ENCODE measurements at places on chromosomes 6 and 20. TPM values are rescaled to one million over a fixed set of nuclear protein-coding genes. Genes with fewer than 3 reads are reported as not detected.

The NMBR gene
- not detected for total RNA-seq

The SLC22A7 gene
- total RNA-seq = not detected

- peak; percentile 20 for DNase-seq
Observed at GRCh38 chr6:167851370-167851952, 24.8 kb downstream of the AFDN start.

- DNase-seq = no peak
Observed at GRCh38 chr20:51428401-51429143, 113.9 kb downstream of the NFATC2 start.

DNA sequence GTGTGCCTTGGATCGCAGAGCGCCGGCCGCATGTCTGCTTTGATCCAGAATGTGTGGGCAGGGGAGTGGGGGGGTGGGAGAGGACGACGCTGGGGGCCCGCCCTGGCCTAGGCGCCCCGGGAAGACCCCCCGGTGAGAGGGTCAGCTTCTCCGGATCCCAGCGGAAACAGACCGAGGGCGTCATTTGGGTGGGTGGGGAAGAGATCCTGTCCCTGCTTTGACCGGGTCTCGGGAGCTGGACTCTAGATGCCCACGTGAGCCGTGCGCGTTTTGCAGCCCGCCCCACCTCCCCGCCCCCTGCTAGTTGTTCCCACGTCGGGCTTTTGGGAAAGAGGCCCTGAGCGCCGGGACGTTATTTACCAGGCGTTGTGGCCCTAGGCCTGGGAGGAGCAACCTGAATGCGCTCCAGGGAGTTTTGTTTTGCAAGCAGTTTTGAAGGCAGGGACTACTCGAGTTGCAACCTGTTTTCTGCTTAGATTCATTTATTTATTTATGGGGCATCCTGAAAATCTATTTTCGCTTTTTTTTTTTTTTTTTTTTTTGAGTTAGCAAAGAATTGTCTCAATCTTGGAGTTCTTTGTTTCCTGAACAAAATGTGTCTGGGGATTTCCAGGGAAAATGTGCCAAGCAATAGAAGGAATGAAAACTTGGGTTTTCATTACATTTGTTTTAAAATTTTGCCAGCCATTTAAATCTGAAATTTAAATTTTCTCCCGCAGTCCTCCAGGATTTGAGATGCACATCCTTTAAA, 1.6 kb downstream of the DSP start:
- DNase-seq = peak; percentile 81

- no peak for DNase-seq
Observed at GRCh38 chr6:32439139-32439538, 548 bp upstream of the HLA-DRA start.

The IMPG1 gene
- not detected for total RNA-seq

The BCAS4 gene
- total RNA-seq = 16.2 TPM

The REM1 gene
- total RNA-seq = not detected

DNA sequence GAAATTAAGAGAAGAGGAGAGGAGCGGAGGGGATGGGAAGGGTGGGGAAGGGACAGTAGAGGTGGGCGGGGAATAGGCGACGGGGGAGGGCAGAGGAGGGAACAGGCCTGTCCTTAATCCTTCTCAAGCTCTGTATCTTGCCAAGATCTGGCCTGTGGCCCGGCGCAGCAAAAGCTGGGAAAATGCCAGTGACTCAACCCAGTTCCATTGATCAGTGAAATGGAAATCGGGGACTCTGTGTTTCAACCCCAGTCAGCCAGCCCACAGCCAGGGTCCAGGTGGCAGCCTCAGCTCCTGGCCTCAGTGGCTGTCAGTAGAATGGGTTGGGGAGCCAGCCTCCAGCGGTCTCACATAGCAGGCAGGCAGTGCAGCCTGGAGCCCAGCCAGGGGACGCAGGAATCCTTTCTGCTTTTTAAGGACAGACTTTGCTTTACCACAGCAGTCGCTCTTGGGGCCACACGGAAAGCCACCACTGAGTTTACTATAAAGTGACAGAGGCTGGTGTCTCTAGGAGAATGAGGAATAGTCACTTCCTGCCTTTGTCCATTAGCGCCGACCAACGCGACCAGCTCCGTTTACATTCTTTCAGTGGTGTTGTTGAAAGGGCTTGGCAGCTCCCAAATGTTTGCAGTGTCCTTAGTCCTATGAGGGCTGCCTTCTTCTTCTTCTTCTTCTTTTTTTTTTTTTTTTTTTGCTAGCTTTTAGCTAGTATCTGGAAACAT, 128.0 kb downstream of the RIN2 start:
- peak; percentile 82 for DNase-seq

DNA sequence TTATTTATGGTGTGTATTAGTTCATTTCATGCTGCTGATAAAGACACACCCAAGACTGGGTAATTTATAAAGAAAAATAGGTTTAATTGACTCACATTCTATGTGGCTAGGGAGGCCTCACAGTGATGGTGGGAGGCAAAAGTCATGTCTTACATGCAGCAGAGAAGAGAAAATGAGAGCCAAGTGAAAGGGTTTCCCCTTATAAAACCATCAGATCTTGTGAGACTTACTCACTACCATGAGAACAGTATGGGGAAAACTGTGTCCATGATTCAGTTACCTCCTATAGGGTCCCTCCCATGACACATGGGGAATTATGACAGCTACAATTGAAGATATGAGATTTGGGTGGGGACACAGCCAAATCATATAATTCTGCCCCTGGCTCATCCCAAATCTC, 150.0 kb upstream of the AHI1 start:
- DNase-seq = no peak

DNA sequence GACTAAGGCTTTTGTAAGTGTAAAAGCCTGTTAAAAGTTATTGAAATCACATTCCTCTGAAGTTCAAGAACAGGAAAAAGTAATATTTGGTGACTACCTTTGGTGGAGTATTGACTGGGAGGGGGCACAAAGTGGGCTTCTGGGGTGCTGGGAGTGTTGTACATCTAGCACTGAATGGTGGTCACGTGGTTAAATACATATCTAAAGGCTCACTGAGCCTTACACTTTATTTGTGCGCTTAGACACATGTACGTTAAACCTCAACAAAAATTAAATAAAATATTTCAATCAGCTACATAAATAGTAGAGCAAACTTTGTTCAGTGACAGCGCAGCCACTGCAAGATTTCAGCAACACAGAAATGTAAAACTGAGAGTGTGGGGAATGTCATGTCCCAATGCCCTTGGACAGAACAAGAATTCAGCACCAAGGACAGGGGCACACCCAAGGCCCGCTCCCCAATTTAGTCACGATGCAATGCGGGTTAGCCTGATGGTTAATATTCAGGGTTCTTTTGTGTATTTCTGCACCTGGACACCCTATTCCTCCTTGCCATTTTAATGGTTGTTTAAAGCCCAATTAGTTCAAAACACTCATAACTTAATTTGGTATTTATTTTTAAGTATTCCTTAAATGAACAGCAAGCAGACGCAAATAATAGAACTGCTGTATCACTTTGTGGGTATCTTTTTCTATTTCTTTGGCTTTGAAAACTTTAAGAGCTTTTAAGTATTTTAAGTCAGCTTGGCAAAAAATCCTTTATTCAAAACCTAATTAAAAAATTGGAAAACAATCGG, 37.4 kb downstream of the ANGPT4 start:
- peak; percentile 44 for DNase-seq

DNA sequence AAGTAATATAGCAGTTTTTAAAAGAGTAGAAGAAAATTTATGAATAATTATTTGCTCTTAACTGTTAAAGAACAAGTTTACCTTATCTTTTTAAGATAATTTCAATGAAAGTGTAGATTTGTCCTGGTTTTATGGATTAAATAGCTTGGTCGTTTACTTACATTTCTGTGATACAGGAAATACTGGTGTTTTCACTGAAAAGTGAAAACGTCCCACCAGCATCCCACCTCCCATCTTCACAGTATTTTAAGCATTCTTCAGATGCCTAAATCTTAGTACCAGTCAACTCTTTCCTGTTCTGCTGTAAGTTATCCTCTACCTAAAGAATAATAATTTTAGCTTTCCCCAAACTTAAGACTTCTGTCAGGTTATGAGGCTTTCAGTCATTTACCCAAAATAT, 5.8 kb downstream of the TAB2 start:
- DNase-seq = no peak

- DNase-seq = no peak
Observed at GRCh38 chr20:4815628-4816027, 93.9 kb downstream of the PRND start.

- DNase-seq = no peak
Observed at GRCh38 chr20:47765271-47765670, 20.0 kb downstream of the SULF2 start.

The TRIM15 gene
- total RNA-seq = not detected

The BPIFB1 gene
- not detected for total RNA-seq

- DNase-seq = peak; percentile 74
Observed at GRCh38 chr6:165110860-165111259, 198.5 kb downstream of the C6orf118 start.

- no peak for DNase-seq
Observed at GRCh38 chr6:35411066-35411465, 41.1 kb upstream of the FANCE start.

- DNase-seq = no peak
Observed at GRCh38 chr6:153942361-153942760, 96.7 kb upstream of the OPRM1 start.

DNA sequence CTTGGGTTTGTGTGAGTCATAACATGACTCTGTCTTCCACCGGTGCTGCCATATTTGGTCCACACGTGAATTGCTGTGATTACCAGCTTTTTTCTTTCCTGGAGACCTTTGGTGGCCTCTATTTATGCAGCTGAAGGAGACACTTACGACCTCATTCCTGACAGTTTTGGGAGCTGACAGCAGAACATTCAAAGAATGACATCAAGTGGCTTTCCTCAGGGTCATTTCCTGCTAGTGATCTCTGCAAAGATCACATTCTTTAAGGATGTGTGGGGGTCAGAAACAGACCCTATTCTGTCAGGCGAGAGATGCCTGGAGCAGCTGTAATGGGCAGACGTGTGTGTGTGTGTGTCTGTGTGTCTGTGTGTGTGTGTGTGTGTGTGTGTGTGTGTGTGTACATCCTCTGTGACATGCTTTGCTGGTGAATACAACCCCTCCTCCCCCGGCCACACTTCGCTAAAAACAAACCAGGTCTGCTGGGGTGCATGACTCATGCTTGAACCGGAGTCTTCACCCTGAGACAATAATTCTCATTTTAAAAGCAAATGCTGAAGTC, 115.6 kb downstream of the TMEM170B start:
- peak; percentile 98 for DNase-seq
